Thoracic aorta (tissue), 2 donors: ENCODE measurements at places on chromosomes 3 and 15. TPM values are rescaled to one million over a fixed set of nuclear protein-coding genes. Genes with fewer than 3 reads are reported as not detected.

Gene PCLAF
- not detected for total RNA-seq

Gene MAGI1
- 48.2 TPM for total RNA-seq

Gene TEX55
- not detected for total RNA-seq

Gene ACP3
- total RNA-seq, result 5.6 TPM

Gene SERF2
- total RNA-seq, result 532 TPM

Gene GRAMD2A
- total RNA-seq, result not detected

Gene ZPLD1
- not detected for total RNA-seq
